RWPE1 (cell line): ENCODE measurements at places on chromosomes 1 and 21.

DNA sequence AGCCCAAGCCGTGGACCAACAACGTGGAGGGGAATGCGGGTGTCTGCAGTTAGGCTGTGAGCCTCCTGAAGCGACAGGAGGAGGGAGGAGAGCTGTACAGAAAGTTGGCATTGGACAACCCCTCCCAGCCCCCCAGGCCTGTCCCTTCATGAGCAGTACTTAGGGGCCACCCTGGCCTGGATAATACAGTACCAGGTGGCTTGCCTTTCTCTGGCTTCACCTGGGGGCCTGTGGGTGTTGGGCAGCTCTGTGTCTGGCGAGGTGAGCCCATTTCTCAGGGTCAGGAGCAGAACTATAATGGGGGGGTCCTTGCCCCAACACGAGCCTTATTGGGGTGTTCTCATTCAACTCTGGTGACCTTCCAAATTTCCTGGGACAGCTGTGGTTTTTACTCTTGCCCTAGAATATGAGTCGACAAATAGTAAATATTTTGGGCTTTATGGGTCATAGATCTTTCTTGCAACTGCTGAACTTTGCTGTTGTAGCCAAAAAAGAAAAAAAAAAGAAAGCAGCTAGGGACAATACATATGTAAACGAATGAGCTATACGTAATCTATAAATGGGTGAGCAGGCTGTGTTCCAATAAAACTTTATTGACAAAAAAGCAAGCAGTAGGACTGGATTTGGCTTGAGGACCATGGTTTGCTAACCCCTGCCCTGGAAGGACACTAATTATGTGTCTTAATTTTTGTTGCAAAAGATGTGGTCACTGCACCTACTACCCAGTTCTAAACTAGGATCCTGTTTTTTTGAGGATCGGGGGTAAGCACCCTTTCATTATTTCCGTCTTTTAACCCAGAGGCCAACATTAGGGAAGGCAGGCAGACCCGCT is 11.4 kb downstream of the COQ8A start:
- no peak for DNase-seq

- peak; percentile 78 for DNase-seq
Observed at GRCh38 chr1:10646347-10646861, 150.0 kb downstream of the CASZ1 start.

DNA sequence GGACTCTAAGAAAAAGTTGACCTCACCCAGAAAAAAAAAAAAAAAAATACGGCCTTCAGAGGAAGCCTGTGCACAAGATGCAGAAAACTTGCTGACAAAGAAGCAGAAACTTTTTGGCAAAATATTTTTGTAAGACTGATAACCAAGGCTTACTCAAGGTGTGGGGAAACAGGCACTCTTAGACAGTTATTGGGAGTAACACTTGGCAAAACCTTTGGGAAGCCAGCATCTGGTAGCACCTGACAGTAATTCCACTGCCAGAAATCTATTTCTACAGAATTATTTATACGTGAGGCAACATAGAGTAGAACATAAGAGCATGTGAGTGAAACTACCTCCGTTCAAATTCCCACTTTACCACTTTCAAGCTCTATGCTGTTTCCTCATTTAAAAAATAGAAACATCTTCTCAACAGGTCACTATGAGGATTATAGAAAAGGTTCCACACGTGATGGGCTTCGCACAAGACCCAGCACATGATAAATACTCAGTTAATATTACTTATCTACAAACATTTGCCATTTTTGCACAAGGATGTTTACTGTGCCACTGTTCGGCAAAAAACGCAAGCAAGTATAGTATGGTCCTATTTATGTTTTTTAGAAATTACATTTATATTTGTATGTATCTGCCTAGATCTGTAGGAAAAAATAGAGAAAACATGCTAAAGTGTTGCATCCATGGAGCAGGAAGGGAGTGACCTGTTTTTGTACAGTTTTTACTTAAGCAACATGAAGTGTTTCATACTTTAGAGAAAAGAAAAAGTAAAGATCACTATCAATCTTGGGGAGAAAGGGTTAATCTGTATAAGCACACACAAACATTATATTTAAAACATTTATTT is 22.2 kb downstream of the MRPL39 start:
- DNase-seq: no peak

DNA sequence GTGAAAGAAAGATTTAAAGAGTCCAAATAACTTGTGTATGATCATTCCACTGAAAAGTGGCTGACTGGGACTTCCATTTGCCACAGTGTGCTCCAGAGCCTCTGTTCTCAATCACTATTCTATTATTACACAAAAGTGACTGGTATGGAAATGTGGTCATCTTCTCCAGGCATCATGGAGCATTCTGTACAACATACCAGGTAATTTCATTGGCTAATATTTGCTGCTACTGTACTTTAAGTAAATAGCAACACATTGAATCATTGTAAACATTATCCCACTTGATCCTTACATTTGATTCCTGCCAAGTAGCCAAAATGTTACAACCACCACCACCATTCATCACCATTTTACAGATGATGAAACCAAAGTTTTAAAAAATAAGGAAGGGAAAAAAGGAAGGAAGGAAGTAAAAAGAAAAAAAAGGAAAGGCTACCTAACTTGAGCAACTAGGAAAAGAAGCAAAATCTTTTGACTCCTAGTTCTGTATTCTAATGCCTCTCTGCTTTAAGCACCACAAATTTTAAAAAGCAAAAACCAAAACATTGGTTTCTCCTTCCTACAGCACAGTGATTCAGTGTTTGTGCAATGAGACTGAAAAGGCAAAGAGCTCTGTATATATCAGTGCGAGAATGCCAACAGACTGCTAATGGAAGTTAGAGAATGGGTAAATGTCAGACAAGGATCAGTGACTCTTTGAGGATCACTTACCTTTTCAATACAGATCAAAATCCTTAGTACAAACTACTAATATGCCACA is 361.4 kb upstream of the PTBP2 start:
- peak; percentile 24 for DNase-seq

- no peak for DNase-seq
Observed at GRCh38 chr1:26083208-26083607, 15.8 kb upstream of the TRIM63 start.

GRCh38 chr21:45721671-45722070 is 78.1 kb downstream of the PCBP3 start:
- DNase-seq: no peak

- DNase-seq: peak; percentile 41
Observed at GRCh38 chr1:6587261-6588005, 7.6 kb downstream of the ZBTB48 start.

DNA sequence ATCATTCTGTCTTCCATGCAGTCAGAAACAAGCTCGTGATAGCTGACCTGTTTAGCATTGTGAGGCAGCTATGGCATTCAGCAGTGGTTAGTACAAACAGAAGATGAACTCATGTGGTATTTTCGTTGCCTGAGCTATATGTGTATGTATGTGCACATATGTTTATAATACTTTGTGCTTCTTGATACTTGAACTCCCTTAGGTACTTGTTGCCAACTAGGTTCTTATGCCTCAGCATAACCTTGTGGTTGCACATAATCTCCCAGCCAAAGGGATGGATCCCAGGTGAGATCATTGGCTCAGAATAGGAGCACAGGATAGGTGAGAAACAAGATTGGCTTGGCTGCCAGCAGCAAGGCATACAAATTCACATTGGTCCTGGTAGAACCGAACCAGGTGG is 86.1 kb downstream of the VPS26C start:
- DNase-seq: no peak
